ENCODE measurements at places on chromosomes 12 and 14. TPM values are rescaled to one million over a fixed set of nuclear protein-coding genes. Genes with fewer than 3 reads are reported as not detected.

DNA sequence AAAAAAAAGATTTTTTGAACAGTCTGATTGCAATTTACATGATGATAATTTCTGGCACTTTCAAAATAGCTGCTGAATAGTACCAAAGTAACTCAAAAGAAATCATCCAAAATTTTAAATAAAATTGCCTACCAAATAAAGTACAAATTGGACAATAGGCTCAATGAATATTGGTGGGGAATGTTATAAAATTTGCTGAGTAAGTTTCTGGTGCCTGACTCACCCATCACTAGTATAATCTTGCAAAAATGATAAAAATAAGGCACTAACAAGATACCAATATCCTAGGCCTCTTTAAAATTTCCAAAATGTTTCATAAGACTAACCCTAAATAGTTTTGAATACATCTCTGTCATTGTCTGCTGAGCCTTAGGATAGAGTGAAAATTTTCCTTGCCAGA is 145.3 kb upstream of the LRFN5 start:
- DNase-seq = no peak

OLR1 gene
- 2.3 TPM for polyA plus RNA-seq

DNA sequence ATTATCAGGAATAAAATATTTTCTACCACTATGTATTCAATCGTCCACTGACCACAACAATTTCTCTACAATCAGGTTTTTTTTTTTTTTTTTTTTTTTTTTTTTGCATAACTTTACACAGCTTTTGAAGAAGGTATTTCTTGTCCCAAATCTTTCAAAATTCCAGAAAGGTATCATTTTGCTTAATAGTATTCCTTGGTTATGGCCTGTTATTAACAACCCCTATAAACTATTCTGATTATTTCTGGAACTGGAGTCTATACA is 145.3 kb downstream of the ALX1 start:
- no peak for DNase-seq

DPF3 gene
- polyA plus RNA-seq = 4.5 TPM
